T-helper 2 cell (primary cell): ENCODE measurements at places on chromosomes 1 and 21.
A peak's percentile ranks its signal among the peaks of the same experiment; 100 is the strongest.

DNA sequence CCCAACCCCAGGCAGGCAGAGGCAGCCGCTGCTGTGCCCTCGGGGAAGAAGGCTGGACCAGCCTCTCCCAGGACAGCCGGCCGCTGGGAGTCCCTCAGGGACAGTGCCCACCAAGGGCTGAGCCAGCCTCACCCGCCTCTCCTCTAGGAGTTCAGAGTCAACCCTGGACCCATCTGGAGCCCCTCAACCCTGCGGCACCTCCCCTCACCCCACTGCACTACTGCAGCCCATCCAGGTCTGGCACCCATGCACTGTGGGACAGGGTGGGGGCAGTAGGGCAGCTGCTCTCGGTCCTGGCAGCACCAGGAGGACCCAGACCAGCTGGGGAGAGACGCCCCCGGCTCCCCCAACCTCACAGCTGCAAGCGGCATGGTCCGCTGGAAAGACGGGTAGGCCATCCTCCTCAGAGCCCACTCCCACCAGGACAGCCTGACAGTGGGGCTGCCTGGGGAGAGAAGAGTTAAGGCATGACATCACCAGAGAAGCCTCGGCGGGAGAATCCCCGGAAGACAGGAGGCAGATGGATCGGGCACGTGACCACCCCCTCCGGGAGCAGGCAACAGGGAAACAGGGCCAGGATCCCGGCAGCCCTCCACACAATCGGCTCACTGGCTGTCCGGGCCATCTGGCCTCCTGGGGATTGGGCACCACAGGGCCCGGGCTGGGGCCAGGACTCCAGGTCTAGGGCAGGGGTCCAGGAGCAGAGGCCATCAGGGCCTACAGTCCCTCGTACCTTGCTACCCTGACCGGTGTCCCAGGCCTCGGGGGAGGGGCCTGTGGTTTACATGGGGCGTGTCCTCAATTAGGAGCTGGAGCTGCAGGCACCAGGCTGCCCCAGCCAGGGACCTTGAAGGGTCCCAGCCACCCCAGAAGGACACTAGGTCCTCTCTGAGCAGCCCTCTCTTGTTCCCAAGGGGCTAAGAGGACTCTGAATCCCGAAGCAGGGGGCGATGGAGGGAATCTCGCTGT is 3.1 kb downstream of the ACAP3 start:
- no peak for DNase-seq

GRCh38 chr1:82465024-82465423 is 664.3 kb downstream of the ADGRL2 start:
- no peak for DNase-seq

DNA sequence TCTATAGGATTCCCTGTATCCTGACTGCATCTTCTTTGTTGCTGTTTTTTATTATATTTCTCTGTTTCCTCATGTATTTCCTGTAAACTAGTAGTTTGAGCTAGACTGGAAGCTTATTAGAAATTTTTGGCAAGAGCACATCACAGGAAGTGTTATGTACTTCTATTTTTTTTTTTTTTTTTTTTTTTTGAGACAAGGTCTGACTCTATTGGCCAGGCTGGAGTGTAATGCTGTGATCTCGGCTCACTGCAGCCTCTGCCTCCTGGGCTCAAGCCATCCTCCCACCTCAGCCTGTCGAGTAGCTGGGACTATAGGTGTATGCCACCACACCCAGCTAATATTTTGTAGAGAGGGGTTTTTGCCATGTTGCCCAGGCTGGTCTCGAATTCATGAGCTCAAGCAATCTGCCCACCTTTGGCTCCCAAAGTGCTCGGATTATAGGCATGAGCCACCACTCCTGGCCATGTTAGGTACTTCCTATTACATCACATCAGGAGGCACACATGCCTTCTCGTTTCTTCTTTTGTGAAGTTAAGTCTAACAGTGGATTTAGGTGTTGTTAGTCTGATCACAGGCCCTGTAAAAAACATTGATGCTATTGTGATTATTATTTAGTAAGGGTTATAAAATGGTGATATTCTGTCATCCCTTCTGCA is 12.5 kb downstream of the C1orf21 start:
- no peak for DNase-seq

DNA sequence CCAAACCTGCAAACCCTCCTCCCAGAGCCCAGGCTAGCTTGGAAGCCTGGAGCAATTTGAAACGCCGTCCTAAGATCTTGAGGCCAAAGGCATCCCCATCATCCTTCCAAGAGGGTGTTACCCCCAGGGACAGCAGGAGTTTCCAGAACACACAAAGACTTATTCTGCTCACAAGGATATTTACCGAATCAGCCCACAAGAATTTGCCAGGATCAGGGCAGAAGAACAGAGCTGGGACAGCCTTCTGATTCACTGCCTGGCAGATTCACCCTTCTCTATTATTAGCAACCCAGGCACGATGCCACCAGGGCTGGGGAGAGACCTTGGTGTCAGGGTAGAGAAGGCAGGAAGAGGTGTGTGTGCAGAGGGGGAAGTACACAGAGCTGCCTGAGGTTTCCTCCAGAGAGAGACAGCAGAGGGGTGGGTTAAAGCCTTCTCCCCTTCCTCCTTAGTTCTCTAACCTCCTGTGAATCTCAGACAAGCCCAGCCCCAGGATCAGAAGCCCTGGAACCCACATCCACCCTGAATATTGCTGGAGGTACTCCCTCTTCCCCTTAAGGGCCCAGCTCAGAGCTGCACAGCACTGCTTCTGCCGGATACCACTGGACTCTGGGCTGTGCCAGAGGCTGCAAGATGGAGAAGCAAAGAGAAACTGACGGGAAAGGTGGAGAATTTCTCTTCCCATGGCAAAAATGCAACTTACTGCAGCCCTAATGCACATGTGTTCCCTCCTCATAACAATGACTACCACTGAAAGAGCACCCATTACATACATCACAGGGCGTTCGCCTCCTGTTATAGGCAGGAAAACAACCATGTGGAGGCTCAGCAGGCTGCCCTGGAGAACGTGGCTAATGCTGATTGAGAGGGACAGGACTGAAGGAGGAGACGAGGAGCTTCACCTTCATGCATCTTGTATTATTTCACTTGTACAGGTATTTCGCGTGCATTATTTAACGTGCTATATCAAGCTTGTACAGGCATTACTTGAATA is 61.8 kb downstream of the ITPKB start:
- peak; percentile 71 for DNase-seq

DNA sequence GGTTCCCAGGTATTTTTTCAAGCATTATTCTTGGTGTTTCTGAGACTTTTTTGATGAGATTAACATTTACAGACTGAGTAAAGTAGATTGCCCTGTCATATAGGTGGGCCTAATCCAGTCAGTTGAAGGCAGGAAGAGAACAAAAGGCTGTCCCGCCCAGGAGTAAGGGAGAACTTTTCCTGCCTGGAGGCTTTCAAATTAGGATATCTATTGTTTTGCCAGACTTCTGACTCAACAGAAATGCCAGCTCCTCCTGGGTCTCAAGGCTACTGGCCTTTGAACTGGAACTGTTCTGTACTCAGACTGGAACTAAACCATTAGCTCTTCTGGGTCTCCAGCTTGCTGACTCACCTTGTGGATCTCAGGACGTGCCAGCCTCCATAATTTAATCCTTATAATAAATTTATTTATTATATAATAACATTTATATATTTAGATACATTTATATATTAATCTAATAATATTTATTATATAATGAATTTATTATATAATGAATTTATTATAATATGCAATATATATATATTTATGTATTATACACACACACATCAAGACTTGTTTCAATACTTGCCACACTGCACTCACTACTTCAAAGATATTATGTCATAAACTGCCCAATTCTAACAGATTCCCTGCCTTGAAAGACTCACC is 510.8 kb upstream of the B3GALT2 start:
- DNase-seq, result no peak

DNA sequence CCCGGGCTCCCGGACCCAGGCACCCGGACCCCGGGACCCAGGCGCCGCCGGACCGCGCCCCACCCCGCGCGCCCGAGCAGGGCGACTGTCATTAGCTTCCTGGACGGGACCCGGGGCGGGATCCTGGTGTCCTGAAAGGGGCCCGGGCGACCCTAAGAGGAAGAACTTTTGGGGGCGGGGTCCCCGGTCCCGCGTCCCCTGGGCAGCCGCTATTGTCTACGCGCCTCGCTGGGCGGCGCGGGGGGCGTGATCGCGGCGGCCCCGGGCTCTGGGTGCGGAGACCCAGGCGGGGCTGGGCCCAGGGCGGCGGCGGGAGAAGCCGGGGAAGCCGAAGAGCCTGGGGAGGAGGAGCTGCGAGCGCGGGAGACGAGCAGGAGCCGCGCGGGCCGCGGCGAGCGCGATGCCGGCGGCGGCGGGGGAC is 465 bp downstream of the HUNK start:
- no peak for DNase-seq

DNA sequence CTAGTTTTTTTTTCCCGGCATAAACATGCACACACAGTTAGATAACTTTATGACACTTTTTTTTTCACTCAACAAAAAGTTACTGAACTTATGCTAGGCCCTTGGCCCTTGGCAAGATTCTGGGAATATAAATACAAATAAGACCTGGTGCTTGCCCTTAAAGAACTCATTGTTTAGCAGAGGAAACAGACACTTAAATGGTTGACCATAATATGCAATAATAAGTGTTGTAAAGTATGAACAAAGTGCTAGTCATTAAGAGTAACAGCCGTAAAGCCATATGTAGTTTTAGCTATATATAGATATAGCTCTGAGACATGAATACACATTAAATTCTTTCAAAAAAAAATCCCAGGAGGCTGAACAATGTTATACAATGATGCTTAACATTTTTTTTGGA is 198.3 kb downstream of the CYYR1 start:
- no peak for DNase-seq

DNA sequence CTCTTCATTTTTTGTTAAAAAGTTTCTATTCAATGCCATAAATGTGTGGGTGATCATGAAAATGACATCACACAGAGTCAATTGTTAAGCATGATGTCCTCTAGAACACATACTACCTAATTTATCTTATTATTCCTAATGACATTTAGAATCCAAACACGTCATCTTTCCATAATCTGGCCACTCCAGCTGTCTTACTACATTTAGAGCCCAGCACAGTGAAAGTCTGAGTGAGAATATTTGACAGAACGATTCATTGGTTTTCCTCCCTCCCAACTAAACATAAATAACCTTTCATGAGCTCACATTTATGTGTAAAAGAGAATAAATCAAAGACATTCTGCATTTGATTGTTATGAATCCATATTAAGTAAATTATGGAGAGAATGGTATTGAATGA is 160.7 kb downstream of the OLFM3 start:
- DNase-seq, result no peak

GRCh38 chr1:109771712-109772657 is 8.3 kb upstream of the EPS8L3 start:
- DNase-seq, result no peak

DNA sequence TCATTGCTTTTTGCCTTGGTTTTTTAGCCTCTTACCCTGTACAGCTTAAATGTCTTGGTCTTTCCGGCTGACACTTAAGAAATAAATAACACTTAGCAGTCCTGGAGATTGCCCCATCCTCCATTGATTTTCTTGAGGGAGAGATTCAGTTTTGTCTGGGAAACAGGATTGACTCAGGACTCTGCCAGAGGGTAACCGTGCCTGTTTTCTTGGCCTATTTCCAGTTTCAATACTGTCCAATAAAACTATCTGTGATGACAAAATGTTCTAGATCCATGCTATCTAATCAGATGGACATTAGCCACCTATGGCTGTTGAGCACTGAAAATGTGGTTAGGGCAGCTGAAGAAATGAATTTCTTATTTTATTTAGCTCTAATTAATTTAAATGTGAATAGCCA is 216.1 kb downstream of the DUSP10 start:
- no peak for DNase-seq

GRCh38 chr21:15687208-15687607 is 42.6 kb upstream of the USP25 start:
- DNase-seq, result no peak

DNA sequence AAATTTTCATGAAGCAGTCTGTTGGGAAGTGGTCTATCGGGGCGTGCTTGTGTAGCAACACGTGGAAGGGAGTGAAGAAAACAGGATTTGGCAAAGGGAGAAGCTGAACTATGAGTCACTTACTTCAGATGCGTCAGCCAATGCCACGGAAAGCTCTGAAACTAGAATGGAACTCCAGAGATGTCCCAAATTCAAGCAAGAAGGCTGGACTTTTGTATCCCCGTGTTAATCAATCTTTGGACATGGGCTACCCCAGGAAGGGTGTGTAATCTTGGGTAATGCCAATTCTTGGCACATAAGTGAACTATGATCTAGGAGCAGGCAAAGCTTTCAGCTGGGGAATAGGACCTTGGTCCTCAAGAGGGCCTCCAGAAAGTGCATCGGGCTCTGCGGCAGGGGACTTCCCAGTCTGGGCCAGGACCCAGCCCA is 102.6 kb downstream of the ADSS2 start:
- DNase-seq, result no peak

GRCh38 chr1:54227091-54227602 is 27.2 kb downstream of the MRPL37 start:
- no peak for DNase-seq

- no peak for DNase-seq
Observed at GRCh38 chr1:59486615-59487014, 189.7 kb downstream of the FGGY start.

DNA sequence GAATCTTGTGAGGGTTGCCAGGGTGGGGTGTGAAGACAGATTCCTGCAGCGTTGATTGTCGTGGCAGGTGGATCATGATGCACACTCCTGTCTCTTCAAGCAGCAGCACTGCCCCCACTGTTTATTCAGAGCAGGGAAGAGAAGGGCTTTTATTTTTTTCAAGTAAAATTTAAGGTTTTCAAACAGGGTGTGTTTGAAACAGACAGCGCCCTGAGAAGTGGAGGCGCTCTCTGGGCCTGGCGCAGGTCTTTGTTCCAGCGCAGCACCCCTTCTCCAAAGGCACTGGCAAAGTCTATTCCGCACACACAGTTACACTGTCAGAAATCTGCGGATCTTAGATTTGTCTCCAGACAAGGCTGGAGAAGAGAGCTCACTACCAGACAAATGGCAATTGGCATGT is 7.0 kb downstream of the C1orf53 start:
- DNase-seq, result no peak

DNA sequence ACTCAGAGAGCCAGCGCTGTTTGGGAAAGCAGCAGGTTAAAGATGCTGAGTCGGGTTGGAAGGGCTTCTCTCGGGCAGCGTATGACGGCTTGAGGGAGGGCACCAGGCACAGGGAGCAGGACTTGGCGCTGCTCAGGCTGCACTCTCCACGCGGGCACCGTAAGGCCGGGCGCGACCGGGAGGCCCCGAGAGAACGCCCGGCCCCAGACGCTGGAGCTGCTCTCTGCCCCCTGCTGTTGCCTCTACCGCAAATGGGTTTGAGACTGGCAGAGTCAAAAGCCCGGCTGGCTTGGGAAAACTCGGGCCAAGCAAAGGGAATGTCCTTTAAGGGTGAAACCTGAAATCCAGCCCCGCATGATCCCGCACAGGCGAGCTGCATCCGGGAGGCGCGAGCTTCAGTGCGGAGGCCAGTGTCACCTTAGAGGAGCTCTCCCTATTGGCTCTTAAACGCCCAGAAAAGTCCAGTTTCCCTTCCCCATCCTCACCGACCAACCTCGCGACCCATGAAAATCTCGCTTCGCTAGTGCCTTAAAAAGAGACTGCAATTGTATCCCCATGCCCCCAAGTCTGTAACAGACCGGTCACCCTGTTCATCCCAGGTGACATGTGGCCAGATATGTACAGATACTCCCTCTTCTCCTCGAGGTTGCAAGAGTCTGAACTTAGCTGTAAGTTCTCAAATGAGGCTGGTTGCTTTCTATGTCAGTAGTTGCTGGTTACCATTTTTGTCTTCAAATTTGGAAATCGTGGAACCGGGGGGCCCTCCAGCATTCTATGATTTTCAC is 1.1 kb downstream of the PRRX1 start:
- DNase-seq, result no peak
